ENCODE measurements at places on chromosomes 1 and 21.

- DNase-seq, result peak; percentile 49
Measured at GRCh38 chr1:212699104-212699624, 476 bp downstream of the BATF3 start.

GRCh38 chr21:41954654-41955499 lies 1.1 kb upstream of the C2CD2 start:
- no peak for DNase-seq

DNA sequence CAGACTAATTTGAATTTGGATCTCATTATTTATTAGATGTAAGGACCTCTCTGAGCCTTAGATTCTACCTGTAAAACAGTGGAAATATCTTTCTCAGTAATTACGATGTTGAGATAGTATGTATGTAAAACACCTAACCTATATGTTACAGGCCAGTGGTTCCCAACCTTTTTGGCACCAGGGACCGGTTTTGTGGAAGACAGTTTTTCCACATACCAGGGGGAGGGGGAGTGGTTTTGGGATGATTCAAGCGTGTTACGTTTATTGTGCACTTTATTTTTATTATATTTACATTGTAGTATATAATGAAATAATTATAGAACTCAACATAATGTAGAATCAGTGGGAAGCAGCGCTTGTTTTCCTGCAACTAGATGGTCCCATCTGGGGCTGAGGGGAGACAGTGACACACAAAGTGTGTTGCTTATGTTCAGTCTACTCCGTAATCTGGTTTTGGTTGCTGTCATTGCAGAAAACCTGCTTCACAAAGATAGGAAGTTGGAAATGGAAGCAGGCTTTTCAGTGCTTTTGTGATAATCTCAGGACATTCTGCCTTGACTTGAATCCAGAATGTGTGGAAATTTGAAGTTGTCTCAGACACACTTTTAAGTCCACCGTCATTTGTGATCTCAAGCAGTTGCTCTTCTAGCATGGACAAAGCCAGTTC lies 12.8 kb downstream of the XPR1 start:
- DNase-seq, result no peak

DNA sequence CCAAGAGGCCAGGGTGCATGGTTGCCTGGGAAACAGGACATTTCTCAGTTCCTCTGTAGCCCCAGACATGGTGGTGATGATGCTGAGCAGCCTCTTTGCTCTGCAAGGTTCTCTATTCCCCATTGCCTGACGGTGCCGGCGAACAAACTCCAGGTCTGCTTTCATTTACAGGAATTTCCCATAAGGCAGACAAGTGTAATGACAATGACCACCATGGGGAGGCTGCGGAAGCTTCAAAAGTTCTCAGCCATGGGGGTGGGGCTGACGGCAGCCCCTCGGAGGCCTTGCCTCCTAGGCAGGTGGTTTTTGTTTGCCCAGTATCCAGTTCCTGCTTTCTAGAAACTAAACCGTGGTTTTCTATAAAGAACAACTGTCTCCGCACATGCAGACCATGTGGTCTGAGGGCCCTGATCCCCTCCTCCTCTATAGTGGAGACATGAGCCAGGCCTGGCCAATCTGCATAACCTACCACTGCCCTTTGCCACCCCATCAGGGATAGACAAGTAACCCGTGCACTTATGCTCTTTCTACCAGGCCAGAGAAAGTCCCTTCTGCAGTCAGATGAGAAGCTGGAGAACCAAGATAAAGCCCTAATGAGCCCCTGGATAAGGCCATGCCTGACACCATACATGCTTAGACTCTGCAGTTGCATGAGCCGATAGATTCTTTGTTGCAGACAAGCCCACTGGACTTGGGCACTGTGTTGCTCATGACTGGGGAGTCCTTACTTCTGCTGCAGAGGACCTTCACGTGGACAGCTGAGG lies 54.1 kb downstream of the LDLRAD2 start:
- DNase-seq, result no peak

DNA sequence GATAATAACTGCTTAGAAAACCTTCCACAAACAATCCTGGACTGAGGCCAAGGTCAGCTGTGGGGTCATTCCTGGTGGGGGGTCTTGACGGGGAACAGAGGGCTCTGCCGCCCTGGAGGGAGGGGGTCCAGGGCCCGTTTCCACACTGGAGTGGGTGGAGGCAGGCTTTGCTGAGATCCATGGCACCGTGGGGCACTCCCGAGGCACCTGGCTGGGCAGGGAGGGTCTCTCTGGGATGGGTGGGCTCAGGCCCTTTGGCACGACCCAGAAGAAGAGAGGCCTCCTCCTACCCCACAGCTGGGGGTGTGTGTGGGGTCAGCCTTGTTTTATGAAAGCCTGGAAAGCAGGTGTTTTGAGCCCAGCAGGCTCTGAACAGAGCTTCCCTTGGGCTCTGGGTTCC lies 5.1 kb downstream of the MMEL1 start:
- DNase-seq, result no peak

Measured in stimulated activated CD4-positive, alpha-beta T cell treated with anti-CD3 and anti-CD28 coated beads, Interleukin-12 subunit alpha, Interleukin-12 subunit beta, amount 100 ng/mL, for 4 hours (primary cell).